ENCODE measurements at places on chromosomes 13 and 19. TPM values are rescaled to one million over a fixed set of nuclear protein-coding genes. Genes with fewer than 3 reads are reported as not detected.

The TPRX2 gene
- not detected for polyA plus RNA-seq

The ZNF486 gene
- polyA plus RNA-seq, result 3.4 TPM

The PEG3 gene
- polyA plus RNA-seq, result 78.4 TPM

The KIR3DL2 gene
- not detected for polyA plus RNA-seq

The ZNF765 gene
- 3.7 TPM for polyA plus RNA-seq

The UPF1 gene
- 4.1 TPM for polyA plus RNA-seq

The VAV1 gene
- polyA plus RNA-seq, result not detected

The MAB21L1 gene
- 0.88 TPM for polyA plus RNA-seq

The ZNF813 gene
- 1.2 TPM for polyA plus RNA-seq

Data from Purkinje cell (primary cell).